ENCODE measurements at places on chromosomes 5 and 9.

- DNase-seq: no peak
Observed at GRCh38 chr5:24080046-24080445, 564.7 kb downstream of the CDH10 start.

DNA sequence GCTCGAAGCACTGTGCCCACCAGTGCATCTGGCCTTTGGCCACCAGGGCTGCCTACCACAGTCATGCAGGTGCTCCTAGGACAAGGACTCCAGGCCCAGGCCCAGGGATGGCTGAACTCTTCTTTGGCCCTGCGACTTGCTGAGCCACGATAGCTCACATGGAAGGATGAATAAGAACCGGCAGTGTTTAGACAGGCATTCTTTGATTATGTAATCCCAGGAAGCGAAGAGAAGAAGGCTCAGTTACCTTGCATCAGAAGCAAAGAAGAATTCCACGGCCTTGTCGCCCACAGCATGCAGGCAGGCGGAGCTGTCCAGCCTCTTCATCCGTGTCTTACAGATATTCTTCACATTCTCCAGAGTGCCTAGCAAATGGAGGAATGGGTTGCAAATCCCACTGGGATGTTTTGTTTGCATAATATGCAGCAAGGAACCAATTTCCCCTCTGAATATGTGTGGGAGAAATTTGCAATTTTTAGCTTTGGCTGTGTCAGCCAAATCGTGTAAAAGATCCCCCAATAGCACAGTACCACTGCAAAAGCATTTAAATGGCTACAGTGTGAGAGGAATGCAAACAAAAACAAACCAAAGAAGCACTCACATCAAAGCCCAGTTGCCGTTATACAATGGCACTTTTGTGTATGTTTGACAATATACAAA, 29.1 kb downstream of the GFPT2 start:
- no peak for DNase-seq

DNA sequence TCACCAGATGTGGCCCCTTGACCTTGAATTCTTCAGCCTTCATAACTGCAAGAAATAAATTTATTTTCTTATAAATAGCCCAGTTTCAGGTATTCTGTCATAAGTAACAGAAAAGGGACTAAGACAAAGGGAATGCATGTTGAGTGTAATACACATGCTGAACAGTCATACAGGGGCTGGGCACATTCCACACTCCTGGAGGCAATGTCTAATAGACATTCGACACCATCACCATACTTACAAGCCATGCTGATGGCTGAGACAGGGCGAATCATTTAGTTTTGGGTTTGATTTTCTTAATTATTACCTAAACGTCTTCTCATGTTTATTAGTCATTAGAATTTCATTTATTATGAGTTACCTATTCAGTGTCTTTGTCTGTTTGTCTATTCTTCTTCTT, 68.5 kb downstream of the TENT4A start:
- no peak for DNase-seq

DNA sequence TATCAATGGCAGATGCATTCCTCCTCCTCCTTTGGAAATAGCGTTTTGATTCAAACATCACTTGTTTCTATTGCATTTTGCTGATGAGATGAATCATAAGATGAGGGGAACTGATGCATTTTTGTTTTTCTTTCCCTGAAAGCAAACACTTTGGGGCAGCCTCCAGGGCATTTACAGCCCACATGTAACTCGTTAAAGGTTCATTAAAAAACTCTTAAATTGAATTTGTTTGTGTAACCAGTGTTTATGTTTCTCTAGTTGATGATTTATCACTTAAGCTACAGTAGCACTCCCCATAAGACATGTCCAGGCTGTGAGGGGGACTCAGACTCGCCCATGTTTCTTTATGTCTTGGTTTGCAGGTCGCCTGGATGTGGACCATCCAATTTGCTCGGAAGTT, 246.1 kb upstream of the ANKH start:
- no peak for DNase-seq

DNA sequence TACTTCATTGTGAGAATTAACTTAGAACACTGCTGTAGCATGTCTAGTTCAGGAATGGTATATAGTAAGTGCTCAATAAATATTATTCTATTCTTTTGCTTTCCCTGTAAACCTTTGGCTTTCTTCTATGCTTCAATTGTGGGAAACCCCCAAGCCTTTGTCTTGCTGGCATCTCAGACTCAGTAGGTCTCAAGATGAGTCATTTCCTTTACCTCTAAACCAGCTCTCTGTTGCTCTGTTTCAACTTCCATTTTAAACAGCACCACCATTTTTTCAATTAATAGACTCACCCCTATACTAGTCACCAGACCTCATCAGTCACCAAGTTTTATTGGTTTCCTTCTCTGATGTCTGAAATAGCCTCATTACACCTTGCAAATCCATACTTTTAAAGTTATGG, 43.5 kb downstream of the DMAC1 start:
- no peak for DNase-seq

DNA sequence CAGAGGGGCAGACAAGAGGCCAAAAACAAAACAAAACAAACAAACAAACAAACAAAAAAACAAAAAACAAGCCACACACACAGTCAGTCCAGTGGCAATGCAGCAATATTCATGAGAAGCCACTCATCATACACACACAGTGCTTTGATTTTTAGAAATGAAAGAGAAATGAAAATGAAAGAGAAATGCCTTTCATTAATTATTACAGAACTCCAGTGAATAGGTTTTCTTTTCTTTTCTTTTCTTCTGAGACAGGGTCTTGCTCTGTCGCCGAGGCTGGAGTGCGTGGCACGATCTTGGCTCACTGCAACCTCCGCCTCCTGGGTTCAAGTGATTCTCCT, 36.9 kb downstream of the SPRY4 start:
- no peak for DNase-seq

DNA sequence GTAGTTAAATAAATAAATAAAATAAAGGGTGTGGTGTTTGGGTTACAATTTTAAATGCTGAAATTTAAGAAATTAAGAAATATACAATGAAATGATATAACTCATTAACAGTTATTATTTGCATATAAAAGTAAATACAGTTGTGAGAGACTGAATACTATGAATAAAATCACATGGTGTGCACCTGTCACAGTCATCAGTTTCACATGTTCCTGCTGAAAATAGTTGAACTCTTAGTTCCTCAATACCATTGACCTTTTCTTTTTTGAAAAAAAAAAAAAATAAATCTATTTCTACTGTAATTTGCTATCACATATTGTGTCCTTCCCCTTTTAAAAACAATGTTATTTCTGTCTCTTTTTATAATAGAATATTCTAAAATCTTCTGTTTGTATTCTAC, 130.9 kb upstream of the CHD1 start:
- DNase-seq: no peak

All from cortex of kidney (tissue), 1 donor.